Upper lobe of right lung (tissue), 1 donor: ENCODE measurements at places on chromosomes 3 and 15. TPM values are rescaled to one million over a fixed set of nuclear protein-coding genes. Genes with fewer than 3 reads are reported as not detected.

DNA sequence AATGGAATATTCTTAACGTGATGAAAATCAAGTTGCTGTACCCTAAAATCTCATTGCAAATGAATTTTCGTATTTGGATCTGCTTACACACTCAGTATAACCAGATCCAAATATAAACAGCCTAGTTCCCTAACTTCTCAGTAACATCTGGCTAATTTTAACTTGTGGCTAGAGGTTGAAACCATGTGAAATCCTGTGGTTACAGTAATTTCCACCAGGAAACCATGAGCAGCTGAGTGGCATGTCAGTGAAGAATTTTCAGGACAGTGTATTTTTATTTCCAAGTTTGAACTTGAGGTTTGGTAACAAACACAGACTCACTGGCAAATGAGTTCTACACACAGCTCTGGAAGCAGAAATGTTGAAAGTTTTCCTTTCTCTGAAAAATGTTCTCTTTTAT lies 754.1 kb downstream of the NR2F2 start:
- no peak for DNase-seq

- no peak for DNase-seq
Observed at GRCh38 chr3:139421460-139421859, 32.0 kb upstream of the COPB2 start.

- DNase-seq: no peak
Observed at GRCh38 chr3:49025793-49026520, 3.2 kb downstream of the IMPDH2 start.

DNA sequence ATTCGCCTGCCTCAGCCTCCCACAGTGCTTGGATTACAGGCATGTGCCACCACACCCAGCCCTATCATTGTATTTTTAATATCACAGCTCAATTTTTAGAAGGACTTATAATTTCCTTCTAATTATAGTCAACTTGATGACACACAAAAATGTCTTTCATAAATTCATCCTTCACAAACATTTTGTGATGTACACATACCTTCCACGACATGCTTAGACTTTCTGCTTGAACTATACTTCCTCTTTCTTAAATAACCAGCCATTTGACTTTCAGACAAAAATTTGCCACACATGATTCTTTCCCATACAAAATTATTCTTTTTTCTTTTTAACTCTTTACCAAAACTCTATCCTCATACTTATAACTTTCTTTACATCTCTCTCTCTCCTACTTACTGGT lies 48.4 kb upstream of the CCK start:
- DNase-seq: no peak

TAGLN3 gene
- not detected for total RNA-seq
